ENCODE measurements at places on chromosomes 11 and 22. TPM values are rescaled to one million over a fixed set of nuclear protein-coding genes. Genes with fewer than 3 reads are reported as not detected.

- DNase-seq = no peak
These were observed 32.9 kb downstream of the APLP2 start for GRCh38 chr11:130102301-130103249.

- DNase-seq = no peak
These were observed 2.1 kb upstream of the NADSYN1 start for GRCh38 chr11:71450939-71451338.

DNA sequence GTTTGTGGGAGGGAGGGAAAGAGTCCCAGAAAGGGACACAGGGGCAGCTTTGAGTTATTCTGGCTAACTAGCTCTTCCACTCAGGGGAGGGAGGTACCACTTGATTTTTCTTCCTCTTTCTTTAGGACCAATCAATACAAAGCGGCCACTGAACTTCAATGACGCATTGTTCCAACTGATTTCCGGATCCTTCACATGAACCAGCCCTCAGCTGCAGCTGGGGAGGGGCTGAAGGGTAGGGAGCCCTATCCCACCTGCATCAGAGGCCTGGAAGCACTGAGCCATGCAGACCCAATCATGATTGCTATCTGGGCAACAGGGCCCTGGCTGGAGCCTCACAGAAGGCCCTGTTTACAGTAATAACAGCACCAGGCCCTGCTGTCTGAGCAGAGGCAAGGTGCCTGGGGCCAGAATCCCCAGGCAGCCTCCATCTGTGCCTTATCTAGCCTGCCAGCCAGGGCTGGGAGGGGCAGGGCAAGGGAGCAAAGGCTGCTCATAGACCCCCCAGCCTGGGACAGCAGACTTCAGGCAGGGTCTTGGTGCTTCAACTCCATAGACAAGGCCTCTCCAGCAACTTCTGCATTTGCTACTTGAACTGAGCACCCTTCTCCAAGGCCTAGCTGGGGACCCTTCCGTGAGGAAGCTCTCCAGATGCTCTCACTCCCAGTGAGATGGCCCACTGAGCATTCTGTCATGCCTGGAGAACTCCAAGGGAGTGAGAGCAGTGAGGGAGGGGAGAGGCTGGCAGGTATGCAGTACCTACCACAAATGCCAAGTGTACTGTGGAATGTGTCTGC, 22.5 kb downstream of the CLPB start:
- no peak for DNase-seq

DNA sequence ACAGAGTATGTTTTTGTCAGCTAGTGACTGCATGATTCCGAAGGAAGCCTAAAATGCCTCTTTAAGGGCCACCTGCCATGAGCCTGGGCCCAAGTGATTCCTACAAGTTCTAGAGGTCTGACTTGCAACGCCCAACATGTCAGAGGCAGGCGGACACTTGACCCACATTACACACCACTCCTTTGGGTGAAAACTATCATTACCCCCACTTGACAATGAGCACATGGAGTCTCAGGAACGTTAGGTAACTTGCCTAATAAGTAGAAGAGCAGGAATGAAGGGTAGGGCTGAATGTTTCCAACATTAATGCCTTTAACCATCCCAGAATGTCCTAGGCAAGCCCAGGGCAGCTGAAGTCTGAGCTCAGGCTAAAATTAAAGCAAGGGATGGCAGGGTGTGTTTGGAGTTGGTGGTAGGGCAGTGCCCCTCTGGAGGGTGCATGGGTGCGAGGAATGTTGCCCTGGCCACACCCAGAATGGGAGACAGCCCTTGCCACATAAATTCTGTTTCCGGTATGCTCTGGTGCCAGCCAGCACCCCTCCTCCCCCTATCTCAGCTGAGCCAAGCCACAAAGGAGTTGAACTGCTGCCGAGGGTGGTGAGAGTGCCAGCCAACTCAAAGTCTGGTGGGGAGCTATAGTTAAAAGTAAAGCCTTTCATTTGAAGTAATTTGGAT, 2.5 kb downstream of the PLAAT2 start:
- DNase-seq = peak; percentile 11

DNA sequence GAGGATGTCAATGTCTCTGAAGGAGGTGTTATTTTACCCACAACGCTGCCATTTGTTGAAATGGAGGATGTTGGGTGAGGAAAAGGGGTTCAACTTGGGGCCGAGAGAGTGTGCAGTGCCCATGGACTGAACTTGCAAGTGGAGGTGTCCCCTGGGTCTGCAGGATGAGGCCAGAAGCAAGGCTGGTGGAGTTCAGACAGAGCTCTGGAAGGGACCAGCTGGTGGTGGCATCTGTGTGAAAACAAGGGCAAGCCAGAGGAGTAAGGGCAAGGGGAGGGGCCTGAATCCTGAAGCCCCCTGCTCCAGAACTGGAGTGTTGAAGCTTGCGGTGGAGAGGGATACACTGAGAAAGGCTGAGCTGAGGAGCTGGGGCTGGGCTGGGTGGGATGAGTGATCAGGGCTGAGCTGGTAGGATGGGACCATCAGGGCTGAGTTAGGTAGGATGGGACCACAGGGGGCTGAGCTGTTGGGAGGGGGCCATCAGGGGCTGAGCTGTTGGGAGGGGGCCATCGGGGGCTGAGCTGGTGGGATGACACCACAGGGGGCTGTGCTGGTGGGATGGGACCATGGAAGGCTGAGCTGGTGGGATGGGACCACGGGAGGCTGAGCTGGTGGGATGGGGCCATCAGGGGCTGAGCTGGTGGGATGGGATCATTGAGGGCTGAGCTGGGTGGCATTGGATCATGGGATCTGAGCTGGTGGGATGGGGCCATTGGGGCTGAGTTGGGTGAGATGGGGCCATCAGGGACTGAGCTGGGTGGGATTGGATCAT, 13.4 kb upstream of the CTSD start:
- DNase-seq = no peak

DNA sequence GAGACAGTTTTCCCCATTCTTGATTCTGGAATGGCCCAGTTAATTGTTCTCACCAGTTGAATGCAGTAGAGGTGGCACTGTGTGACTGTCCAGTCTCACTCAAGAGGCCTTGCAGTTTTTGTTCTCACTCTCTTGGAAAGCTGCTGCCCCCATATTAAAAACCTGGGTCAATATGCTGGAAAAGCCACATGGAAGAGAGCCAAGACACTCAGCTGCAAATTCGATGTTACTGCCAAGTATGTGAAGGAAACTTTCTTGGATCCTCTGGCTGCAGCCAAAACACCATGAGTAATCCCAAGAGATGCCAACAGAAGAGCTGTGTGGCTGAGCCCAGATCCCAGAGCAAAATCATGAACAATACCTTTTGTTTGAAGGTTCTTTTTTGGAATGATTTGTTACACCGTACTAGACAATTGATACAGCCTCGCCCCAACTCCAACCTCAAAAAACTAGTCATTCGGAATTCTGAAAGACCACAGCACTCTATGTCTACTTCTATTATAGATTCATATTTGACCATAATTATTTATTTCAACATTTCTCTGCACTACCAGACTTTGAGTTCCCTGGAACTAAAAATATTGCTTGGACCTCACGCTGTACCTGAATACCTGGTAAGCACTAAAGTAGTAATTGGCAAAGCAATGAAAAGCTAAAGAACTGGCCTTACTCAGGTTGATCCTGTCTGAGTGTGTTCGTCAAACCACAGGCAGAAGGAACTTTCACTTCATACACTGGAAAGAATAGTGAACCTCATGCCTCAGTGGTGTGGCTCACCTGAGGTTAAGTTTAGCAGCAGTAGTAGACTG, 378.8 kb downstream of the ETS1 start:
- no peak for DNase-seq

DNA sequence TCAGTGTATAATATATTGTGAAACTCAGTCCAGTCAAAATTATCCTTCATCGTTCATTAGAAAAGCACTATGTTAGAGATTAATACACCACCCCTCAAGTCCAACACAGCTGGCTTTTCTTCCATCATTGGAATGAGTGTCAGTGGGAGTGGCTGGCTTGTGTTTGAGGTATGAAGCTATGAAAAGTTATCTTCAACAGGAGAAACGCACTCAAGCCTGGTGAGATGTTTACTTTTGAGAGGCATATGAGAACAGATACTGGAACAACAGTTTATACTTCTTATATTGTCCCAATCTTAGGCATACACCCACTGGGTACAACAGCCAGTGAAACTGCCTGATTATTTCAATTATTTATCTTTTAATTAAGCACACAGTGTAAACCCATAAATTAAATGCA, 34.3 kb downstream of the PLEKHB1 start:
- no peak for DNase-seq

GRCh38 chr11:90558328-90558865, 335.5 kb upstream of the CHORDC1 start:
- no peak for DNase-seq

DNA sequence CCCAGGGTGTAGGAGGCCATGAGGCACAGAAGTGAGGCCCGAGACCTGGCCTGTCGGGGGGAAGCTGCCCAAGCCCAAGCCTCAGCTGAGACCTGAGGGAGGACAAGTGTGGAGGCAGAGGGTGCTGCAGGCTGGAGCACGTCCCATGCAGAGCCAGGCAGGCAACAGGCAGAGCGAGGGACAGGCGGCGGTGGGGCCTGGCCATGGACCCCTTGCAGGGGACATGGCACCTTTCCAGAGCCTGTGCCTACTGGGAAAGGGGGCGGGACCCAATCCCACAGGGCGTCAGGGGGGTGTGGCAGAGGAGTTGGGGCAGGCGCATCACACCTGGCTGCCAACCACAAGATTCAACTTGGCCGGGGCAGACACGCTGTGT, 4.3 kb downstream of the TNNI2 start:
- DNase-seq = no peak

DNA sequence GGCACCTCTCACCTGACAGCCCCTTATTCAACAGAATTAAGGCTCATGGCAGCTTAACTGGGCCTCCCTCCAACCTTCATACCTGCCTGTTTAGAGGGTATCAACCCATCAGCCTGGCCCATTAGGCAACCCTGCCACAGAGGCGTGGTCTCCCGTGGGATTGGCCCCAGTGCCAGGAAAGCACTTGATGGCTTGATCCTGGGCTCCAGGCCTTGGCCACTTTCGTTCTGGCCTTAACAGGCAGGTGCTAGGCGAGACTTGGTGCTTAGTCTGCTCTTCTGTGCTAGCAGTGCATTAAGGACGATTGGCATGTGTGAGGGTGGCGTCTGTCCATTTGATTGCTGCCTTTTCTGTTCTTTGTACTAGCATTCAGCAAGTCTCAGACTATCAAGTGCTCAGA, 75.2 kb downstream of the CABIN1 start:
- no peak for DNase-seq

GRCh38 chr11:20005747-20006146, 154.5 kb downstream of the DBX1 start:
- DNase-seq = no peak

DNA sequence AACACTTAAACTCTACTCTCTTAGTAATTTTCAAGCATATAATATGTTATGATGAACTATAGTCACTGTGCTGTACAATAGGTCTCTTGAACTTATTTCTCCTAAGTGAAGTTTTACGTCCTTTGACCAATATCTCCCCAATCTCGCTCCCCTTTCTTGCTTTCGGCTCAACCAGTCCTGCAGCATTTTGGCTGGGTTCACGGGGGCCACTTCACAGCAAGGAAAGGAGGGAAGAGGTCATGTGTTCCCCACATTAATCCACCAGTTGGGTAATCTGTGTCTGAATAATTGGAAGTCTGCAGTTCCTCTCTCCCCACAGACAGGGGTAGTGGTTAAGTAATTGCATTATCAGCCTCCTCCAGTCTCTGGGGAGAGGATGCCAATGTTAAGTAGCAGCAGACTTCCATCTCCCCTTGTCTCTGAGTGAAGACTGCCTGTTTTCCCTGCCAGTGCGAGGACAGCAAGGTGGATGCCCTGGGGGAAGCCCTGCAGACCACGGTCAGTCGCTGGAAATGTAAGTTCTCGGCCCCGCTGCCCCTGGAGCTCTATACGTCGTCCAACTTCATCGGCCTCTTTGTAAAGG, 59.2 kb upstream of the CRTAM start:
- no peak for DNase-seq

- DNase-seq = no peak
These were observed 124.9 kb downstream of the MN1 start for GRCh38 chr22:27676545-27677213.

DNA sequence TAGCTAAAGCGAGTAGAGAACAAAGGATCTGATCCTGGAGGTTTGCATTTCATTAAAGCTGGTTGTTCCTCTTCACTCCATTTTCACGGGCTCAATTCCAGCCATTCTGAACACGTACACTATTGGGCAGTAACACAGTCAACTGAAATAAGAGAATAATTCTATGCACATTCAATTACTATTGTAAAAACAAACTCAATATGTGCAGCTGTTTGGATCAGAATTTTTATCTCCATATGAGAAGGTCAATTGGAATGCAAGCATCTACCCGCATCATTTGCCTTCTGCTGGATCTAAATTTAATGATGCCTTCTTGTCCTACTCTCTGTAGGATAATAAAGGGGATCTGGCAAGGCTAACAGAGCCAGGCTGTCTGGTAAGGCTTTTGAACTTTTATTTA, 562.8 kb upstream of the CCDC179 start:
- DNase-seq = no peak

DNA sequence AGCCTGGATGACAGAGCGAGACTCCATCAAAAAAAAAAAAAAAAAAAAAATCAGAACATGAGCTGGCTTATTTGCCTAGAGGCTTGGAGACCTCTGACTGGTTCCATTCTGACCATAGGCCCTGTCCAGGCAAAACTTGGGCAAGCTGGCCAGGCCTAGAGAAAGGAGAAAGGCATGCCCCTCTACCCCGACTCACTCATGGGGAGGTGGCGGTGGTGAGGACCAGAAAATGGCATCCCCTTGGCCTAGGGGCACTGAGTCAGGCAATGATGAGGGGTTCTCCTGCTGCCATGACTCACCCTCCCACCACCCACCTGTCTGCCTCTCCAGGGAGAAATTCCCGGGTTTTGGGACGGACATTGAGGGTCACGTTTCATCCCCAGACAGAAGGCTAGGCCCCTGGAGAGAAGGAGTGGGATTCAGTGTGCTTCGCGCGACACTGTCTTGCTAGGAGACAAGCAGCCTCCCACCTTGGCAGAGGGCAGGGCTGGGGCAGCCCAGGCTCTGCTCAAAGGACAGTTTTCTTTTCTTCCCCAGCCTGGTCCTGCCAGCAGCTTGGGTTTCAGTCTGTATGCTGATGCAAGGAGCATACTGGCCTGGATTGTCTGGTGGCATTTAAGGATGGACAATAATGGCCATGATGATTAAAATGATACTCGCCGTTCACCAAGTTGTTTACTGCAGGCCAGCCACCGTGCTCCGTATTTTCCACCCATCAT, 17.2 kb downstream of the TOB2 start:
- DNase-seq = no peak

- no peak for DNase-seq
These were observed 75.7 kb downstream of the JRKL start for GRCh38 chr11:96465512-96465911.

GRCh38 chr22:35064664-35065063, 1.3 kb upstream of the ISX start:
- no peak for DNase-seq

DNA sequence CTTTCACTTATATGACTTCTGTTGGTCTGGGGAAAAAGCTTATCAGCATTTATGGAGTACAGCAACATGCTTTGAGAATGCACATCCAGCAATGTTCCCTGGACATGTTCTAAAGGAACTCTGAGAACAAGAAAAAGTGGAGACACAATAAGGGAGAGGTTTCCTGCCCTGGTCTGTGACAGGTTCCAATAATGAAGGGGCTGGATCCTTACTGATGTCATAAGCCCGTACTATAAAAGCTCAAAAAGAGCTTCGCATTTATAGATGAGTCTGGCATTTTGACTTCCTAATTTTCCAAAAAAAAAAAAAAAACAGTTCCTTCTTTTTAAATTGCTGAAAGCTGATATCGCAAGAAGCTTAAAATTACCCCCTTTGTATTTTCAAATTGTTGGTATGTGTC, 129.1 kb downstream of the MPPED2 start:
- no peak for DNase-seq

VSIG10L2 gene
- total RNA-seq = not detected

BAD gene
- 25.0 TPM for total RNA-seq

ALDH3B1 gene
- not detected for total RNA-seq

RASSF10 gene
- 2.9 TPM for total RNA-seq

CABP7 gene
- 0.81 TPM for total RNA-seq

ARHGAP20 gene
- total RNA-seq = 0.04 TPM

DKK3 gene
- 17.1 TPM for total RNA-seq

All from H9 (cell line).